ENCODE measurements at places on chromosomes 12 and 14.
A peak's percentile ranks its signal among the peaks of the same experiment; 100 is the strongest.

DNA sequence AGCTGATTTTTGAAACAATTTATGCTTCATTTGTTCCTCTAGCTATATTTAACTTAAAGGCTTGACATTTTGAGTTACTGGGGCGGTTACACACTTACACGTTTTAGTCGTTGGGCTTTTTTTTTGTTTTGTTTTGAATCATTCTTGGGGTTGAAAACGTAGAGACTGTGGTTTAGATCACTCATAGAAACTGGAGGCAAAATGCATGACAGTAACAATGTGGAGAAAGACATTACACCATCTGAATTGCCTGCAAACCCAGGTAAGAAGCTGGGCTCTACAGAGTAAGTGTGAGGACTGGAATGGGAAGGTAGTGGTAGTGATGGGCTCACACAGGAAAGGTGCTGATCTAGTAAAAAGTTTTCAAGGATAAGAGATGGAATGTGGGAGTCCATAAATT, at the start of gene CLEC2D:
Gene CLEC2D (plus strand): TSS at position 180 of the 400 bp plus-strand sequence. CDS start 22 bp downstream, at position 202.
- no peak for DNase-seq

DNA sequence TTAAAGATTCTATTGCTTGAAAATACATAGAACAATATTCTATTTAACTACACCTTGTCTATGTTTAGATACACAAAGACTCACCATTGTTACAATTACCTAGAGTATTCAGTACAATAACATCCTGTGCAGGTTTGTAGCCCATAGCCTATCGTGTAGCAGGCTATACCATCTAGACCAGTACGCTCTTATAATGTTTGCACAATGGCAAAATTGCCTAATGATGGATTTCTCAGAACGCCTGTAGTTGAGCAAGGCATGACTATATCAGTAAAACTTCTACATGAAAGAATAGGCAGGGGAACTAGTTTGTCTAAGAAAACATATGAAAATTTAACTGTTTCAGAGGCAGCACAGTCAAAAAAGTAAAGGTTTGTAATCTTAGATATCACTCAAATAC, 375.9 kb downstream of the DAD1 start:
- DNase-seq = no peak

- peak; percentile 75 for DNase-seq
These were observed 352 bp downstream of the PHB2 start for GRCh38 chr12:6970096-6970527.

GRCh38 chr12:5864301-5864700, 80.8 kb downstream of the ANO2 start:
- DNase-seq = no peak

- no peak for DNase-seq
These were observed 7.1 kb upstream of the KRT5 start for GRCh38 chr12:52527121-52527800.

- DNase-seq = no peak
These were observed 63.1 kb upstream of the LIN7A start for GRCh38 chr12:81000831-81001230.
